ENCODE measurements at places on chromosomes 1 and 21.

DNA sequence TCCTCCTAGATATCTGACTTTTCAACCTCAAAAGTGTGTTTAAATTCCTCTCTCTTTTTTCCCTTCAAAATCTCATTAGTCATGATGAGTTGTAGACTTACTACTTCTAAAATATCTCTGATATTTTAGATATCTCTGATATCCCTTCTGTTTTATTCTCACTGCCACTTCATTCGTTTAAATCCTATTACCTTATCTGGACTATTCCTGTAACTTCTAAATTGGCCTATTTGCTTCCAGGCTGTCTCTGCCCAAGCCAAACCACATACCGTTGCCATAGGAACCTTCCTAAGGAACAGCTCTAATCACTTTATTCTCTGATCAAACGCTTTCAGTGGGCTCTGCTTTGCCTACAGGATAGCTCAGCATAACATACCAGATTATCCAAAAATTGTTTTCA lies 333.1 kb upstream of the CHRM3 start:
- no peak for DNase-seq

DNA sequence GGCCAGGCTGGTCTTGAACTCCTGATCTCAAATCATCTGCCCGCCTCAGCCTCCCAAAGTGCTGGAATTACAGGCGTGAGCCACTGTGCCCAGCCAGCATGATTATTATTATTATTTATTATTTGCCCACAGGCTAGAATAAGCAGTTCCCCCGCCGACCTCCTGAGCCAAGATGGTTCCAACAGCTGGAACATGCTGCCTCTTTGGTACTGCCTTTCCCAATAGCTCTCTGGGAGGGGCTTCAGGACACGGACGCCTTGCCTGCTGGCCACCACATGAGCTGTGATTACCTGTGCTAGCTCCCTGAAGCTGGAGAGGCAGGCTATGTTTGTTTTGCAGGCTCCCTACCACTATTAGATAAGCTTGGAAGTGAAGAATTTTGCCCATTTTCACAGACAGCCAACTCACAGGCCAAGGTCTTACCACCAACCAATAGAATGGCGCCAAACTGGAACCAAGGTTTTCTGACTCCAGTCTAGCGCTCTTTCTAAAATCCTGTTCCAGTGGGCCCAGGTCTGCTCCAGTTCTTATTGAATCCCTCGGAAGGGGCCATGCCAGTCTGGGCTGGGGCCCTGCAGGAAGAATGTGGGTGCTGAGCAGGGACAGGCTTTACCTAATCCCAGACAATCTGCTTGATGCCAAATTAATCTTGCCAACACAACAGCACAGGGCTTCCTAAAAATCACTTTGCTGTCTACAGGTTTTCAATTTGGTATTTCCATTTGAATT lies 2.1 kb upstream of the GPR61 start:
- DNase-seq = no peak

- DNase-seq = no peak
Observed at GRCh38 chr1:223224465-223224864, 81.4 kb upstream of the TLR5 start.

DNA sequence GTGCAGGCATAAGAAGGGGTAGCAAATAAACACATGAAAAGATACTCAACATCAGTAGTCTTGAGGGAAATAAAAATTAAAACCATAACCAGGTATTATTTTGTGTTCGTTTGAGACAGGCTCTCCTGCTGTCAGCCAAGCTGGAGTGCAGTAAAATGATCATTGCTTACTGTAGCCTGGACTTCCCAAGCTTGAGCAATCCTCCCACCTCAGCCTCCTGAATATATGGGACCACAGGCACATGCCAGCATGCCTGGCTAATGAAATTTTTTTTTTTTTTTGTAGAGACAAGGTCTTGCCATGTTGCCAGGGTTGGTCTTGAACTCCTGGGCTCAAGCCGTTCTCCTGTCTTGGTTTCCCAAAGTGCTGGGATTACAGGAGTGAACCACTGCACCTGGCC lies 108.0 kb downstream of the DNM3 start:
- DNase-seq = no peak

- no peak for DNase-seq
Observed at GRCh38 chr1:180646547-180646946, 14.7 kb downstream of the XPR1 start.

- no peak for DNase-seq
Observed at GRCh38 chr1:62037274-62037673, 157.4 kb upstream of the L1TD1 start.

DNA sequence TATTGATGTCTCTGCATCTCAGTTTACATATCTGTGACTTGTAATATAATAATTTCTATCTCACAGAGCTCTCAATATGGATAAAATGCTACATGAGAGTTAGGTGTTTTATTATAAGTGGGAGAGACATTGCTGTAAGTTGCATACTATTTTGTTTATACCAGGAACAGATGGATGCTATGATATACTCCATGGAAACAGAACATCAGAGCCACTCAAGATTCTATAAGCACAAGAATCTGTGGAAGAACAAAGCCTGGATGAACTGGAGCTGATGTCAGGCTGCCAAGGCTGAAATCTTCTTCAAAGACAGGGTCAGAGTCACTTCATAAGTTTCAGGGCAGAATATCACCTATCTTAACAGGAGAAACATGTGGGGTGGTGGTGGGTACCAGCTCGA lies 30.2 kb downstream of the DUSP10 start:
- no peak for DNase-seq
